Right lung (tissue), 10 donors: ENCODE measurements at places on chromosomes 12 and 14. TPM values are rescaled to one million over a fixed set of nuclear protein-coding genes. Genes with fewer than 3 reads are reported as not detected.

SLC6A13 gene
- polyA plus RNA-seq: 3.9 TPM

USP44 gene
- polyA plus RNA-seq: 2.5 TPM

AHNAK2 gene
- polyA plus RNA-seq: 2.3 TPM

ANKS1B gene
- 9.3 TPM for polyA plus RNA-seq

DDX11 gene
- 93.3 TPM for polyA plus RNA-seq

SLC4A8 gene
- polyA plus RNA-seq: 1.7 TPM

OR10G2 gene
- polyA plus RNA-seq: not detected

KRT81 gene
- polyA plus RNA-seq: not detected

MYO1H gene
- 0.13 TPM for polyA plus RNA-seq

NXPH4 gene
- polyA plus RNA-seq: 0.52 TPM

CERS5 gene
- polyA plus RNA-seq: 59.2 TPM

TAS2R13 gene
- not detected for polyA plus RNA-seq

TBX3 gene
- 99.3 TPM for polyA plus RNA-seq

TMEM52B gene
- polyA plus RNA-seq: 0.22 TPM

KRT4 gene
- 6.2 TPM for polyA plus RNA-seq

KRT77 gene
- polyA plus RNA-seq: not detected

PLA2G1B gene
- polyA plus RNA-seq: 0.89 TPM

RFX4 gene
- not detected for polyA plus RNA-seq

DNA sequence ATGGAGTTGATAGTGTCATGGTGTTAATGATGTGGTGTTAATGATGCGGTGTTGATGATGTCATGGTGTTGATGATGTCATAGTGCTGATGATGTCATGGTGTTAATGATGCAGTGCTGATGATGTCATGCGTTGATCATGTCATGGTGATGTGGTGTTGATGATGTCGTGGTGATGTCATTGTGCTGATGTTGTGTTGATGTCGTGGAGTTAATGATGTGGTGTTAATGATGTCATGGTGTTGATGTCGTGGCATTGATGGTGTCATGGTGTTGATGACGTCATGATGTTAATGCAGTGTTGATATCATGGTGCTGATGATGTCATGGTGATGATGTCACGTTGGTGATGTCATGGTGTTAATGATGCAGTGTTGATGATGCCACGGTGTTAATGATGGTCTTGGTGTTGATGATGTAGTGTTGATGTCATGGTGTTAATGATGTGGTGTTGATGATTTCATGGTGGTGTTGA is 49.1 kb upstream of the RIMBP2 start:
- DNase-seq: no peak

DNA sequence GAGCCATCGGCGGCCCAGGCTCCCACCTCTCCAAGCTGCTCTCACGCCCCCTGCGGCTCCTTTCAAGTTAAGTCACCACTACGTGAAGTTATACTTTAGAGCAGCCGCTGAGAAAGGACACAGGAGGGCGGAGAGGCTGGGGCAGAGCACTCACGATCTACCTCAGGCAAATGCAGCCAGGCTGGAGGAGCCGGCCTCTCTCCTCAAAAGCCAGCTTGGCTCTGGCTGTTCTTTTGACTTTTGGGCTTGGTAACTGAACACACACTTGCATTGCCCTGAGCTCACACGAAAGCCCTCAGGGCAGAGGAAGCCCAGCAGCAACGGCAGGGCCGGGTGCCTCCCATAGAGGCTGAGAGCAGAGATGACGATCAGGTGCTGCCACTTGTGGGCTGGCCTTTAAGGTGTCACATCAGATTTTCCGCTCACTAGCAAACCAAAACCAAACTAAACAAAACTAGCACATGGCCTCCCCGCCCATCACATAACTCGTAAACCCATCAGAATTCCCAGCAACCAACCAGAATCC is 75.2 kb downstream of the PITPNM2 start:
- DNase-seq: peak; percentile 51

DNA sequence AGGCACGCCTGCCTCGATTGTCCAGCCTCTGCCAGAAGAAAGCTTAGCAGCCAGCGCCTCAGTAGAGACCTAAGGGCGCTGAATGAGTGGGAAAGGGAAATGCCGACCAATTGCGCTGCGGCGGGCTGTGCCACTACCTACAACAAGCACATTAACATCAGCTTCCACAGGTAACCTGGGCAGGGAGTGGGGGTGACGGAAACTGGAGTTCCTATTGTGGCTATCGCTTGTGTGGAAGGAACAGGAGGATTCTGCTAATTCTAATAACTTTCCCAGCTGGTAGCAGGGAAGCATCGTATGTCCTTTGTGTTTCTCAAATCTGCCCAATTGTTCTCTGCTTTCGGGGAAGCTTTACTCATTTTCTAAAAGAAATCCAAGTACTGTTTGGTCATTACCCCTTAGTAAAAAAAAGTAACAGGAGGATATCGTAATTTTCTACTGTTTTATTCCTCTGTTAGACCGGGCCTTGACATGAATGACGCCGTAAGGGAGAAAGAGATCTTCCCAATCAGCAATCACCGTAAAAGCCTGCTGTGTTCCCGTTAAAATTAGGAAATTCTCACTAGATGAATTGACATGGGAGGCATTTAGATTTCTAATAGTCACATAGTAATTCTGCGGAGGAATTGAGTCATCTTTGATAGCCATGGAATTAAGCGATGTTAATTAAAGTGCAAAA is 449 bp downstream of the THAP2 start:
- DNase-seq: no peak

GRCh38 chr12:41910578-41911320 is 233.9 kb downstream of the GXYLT1 start:
- no peak for DNase-seq

GRCh38 chr12:132115500-132115899 is 28.6 kb downstream of the DDX51 start:
- no peak for DNase-seq

DNA sequence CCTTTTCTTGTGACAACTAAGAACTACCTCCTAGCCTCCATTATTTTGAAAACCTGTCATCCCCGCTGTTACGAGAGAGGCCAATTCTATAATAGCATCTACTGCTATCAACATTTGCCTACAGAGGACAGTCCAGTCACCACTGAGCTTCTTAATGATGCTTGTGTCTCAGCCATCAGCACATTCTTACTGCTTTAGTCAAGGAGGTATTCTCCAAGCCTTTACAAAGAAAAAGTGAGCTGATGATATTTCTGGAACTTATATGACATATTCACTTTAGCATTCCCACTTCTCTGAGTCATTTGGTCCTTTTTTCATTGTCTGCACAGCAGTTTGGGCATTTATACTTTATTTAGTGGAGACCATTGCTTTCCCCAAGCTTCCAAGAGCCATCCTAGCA is 497.7 kb upstream of the RPL10L start:
- no peak for DNase-seq

- no peak for DNase-seq
Measured at GRCh38 chr12:58860788-58861240, 59.5 kb downstream of the LRIG3 start.

DNA sequence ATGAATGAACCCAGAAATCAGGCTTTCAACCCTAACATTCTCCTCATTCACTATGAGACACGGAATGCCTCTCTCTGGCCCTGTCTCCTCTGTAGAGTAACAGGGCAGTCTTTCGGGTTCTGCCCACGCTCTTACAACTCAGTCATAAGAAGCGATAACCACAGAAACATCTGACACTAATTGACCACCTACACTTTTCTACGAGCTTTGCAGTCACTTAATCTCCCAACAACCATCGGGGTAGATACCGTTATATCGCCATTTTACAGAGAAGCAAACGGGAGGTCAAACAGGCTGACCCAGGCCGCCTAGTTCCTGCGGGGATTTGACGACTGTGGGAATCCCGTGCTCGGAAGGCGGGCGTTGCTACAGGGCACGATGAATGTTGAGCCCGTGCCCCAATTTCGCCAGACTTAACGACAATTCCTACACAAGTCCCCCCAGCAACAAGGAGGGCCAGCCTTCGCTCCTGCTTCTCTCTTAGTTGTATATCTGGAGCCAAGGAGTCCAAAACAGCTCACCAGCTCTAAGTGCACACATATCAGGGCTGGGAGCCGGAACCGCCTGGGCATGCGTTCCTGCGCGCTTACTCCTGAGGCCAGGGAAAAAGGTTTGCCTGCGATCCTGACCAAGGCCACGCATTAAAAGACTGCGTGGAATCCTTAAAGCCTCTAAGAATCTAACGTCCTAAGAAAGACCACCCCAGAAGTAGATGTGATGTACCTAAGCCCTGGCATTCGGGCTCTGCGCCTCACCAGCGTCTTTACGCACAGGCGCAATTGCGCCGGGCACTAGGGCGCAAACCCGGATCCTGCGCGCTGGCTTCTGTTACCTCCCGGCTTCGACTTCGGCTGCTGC is 38.7 kb upstream of the TBX5 start:
- no peak for DNase-seq

DNA sequence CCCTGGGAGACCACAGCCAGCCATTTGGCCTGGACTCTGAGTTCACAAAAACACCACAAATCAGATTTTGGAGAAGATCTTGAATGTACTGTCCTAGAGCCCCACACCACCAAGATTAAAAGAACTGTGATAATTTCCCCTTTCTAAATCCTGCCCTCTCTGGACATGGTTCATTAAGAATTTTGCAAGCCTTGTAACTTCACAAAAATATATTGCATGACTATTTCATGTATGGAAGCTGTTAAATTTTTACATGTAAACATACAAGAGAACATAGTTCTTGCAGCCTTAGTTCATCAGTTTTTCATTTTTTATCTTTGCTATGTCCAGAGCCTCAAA is 97.0 kb downstream of the SCARB1 start:
- no peak for DNase-seq

- DNase-seq: no peak
Measured at GRCh38 chr14:100738269-100738691, 11.6 kb downstream of the DLK1 start.

GRCh38 chr14:62301080-62301479 is 538.9 kb downstream of the SNAPC1 start:
- no peak for DNase-seq

DNA sequence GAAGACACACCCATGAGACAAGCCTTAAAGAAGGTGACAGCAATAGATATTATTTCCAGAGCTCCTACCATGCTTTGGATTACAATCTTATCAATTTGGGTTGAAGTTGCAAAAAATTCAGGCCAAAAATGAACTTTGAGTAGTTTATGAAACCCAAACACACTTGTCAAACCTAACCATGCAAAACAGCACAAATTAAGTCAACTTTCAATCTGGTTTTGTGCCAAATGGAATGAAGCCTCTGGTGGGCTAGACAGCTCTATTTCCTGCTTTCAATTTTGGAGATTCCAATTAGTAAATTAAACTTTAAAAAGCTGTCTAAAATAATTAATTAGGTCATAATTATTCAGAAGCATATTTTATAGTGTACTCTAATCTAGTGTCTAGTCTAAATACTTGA is 203.4 kb downstream of the SYT1 start:
- DNase-seq: no peak

GRCh38 chr14:91246051-91246852 is 1.7 kb upstream of the GPR68 start:
- no peak for DNase-seq

- DNase-seq: no peak
Measured at GRCh38 chr12:14257303-14257733, 108.2 kb upstream of the ATF7IP start.

DNA sequence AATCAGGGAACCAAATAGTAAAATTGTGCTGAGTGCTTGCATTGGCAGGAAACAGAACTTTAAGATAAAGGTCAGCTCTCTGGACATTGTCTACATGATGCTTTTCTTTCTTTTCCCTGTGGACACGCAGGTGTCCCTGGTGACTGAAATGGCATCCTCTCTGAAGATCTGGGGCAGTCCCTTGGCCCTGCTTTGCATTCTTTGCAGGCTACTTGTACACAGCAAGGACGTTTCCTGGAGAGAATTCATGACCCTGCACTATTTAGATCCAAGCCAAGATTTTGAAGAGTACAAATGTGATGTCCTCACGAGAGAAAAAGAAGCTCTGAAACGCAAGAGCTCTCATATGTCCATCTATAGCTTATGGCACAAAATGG is 11.3 kb upstream of the EDDM3A start:
- DNase-seq: no peak

DNA sequence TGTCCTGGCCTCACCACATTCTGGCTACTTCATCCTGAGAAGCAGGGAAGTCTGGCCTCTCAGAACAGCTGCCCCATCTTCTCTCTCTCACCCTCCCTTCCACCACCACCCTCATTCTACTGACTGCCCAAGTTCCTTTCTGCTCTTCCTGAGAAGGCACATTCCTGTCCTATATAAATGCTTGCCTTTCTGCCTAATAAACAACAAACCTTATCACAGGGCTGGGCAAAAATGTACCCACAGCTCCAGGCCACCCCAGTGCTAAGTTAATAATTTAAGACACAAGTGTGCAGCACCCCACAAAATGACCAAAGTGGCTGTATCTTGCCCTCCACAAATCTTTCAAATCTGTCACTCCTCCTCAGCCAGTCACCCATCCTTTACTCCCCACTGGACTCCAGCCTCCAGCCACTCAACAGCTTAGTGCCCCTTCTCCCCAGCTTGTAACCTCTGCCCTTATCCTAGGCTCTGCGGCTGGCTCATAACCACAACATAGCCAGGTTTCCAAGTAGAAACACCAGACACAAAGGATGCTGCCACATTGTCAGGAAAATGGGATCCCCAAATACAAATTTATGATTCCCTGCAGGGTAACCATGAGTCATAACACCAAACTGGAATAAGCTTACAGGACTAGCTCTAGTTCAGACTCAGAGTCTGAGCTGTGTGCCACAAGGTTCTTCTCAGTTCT is 15.0 kb downstream of the OXA1L start:
- DNase-seq: no peak

- DNase-seq: no peak
Measured at GRCh38 chr12:98228683-98229539, 286.5 kb upstream of the TMPO start.

GRCh38 chr12:100955139-100955538 is 160.6 kb downstream of the ANO4 start:
- no peak for DNase-seq

- no peak for DNase-seq
Measured at GRCh38 chr14:20631023-20631879, 10.2 kb downstream of the OR6S1 start.
